Stimulated activated CD4-positive, alpha-beta T cell treated with anti-CD3 and anti-CD28 coated beads, Interleukin-2, amount 100 ng/mL, for 48 hours (primary cell): ENCODE measurements at places on chromosomes 16 and 17.

DNA sequence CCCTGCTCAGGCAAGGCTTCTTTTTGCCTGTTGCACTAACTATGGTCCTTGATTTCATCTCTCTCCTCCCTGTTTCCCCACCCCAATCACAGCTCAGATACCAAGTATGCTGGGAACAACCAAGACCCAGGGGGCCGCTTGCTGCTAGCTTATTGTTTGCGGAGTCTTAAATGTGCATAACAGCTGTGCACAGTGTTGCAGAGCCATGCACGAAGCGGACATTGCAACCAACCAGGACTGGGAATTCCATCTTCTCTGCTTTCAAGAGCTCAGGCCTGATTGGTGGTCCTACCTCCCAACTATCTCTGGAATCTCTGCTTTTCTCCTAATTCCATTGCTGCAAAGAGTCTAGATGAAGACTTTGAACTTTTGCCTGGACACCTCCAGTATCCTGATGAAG, 281.3 kb upstream of the TNRC6C start:
- no peak for DNase-seq

DNA sequence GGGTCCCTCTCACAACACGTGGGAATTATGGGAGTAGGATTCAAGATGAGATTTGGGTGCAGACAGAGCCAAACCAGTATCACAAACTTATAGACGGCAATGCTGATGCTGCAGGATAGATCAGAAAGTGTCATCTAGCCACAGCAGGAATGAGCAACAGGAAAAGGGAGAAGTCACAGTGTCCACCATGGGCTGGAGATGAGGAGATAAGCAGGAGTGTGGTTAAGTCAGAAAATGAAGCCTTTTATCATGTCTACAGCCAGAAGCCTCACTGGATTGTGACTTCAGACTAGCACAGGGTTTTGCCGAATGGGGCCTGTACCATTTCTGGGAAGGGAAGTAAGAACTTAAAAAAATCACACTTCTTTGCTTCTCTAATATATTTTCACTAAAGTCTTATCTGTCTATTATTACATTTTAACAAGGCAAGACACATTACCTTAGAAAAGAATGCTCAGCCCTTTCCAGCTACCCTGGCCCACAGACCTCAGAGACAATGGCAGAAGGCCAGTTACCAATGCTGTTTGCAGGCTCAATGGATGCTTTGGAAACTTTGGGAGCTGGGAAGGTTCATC, 490.2 kb upstream of the SALL1 start:
- no peak for DNase-seq

DNA sequence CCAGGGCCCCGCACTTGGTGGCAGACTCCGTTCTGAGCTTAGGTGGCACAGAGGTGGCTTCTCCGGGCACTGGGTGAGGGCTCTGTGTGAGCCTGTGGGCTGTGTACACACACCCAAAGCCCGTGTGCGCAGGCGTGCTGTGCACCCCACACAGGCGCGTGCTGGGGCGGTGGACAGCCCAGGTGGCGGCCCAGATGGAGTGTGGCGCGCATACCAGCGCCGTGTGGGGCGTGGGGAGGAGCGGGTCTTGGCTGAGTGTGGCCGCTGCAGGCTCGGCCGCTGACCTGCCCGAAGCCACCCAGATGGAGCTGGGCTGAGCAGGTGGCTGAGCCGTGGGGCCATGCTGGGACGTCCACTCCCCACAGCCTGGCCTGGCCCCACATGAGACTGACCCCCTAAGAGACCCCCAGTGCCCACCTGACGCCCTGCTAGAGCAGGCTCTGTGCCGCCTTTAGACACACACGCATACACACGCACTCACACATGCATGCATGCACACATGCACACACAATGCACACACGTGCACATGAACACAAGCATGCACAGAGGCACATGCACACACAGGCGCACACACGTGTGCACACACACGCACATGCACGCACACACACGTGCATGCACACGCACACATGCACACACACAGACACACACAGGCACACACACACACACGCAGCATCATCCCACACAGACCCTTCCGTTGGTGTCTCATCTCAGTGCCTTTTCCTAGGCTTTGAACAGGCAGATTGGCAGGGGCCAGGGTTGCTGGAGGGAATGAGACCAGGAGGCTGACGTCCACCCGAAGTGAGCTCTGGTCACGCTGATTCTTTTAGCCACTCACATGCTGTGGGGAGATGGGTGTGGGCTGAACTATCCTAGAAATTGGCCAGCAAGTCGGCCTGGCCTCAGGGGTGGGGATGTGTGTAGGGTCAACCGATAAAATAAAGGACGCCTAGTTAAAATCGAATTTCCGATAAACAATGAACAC, 2.1 kb downstream of the PRR35 start:
- no peak for DNase-seq

DNA sequence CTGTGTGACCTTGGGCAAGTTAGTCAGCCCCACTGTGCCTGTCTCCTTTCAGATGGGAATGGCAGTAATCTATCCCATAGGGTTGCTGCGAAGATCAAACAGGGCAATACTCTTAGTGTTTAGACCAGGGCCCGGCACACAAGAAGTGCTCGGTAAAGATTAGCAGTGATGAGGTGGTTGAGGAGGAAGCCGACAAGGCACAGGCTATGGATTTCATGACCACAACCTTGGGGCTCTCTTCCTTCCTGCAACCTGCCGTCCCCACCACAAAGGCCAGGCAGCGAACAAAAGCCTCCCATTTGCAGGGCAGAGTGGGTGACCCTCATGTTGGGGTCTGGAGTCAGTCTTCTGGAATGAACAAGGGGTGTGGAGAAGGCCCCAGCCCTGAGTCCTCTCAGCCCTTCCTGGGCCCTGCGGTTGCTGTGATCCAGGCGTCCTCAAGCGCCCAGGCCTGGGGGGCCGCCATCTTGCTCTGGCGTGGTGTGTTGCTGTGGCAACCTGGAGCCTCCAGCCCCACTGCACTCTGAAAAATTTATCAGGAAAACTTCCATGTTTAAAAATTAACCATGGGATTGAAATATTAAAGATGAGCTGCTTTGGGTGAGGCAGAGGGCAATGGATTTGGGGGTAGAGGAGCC, 9.8 kb downstream of the ADAM11 start:
- no peak for DNase-seq

DNA sequence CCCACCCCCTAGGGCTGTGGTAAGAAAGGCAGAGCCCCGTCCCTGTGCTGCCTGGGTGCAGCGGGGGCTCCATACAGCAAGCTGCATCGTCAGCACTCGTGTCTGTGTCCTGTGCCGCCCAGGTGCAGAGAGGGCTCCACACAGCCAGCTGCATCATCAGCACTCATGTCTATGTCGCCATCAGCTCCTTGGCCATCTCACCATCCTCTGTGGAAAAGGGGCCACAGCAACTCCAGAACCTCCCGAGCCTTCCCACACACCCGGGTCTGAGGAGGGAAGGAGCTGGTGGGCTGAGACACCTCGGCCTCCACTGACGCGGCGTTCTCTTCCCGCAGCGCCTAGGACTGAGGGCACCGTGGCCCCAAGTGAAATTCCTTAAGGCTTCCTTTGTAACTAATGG, 72.9 kb upstream of the CHMP6 start:
- no peak for DNase-seq

DNA sequence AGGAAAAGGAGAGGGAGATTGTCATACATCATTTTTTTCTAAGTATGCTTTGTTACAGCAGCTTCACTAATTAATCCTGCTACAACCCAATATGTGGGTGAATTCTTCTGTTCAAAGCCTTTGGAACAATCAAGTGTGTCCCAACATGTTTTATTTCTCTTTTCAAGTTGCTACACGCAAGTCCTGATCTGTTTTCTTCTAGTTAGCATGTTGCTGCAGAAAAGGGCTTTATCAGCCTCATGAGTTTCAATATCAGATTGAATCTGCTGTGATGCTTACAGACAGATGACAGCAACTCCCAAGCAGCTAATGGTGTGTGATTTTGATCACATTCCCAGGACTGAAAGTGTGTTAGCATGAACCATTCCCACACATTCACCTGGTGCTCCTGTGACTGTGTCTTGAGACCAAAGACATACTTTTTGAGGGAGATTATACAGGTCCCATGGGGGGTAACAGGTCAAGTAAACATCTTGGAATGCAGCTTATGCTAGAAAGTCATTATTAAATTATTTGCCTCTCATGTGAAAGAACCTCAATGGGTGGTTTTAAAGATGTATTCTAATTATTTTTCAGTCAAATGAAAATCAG, 96.9 kb upstream of the KCNJ16 start:
- no peak for DNase-seq

DNA sequence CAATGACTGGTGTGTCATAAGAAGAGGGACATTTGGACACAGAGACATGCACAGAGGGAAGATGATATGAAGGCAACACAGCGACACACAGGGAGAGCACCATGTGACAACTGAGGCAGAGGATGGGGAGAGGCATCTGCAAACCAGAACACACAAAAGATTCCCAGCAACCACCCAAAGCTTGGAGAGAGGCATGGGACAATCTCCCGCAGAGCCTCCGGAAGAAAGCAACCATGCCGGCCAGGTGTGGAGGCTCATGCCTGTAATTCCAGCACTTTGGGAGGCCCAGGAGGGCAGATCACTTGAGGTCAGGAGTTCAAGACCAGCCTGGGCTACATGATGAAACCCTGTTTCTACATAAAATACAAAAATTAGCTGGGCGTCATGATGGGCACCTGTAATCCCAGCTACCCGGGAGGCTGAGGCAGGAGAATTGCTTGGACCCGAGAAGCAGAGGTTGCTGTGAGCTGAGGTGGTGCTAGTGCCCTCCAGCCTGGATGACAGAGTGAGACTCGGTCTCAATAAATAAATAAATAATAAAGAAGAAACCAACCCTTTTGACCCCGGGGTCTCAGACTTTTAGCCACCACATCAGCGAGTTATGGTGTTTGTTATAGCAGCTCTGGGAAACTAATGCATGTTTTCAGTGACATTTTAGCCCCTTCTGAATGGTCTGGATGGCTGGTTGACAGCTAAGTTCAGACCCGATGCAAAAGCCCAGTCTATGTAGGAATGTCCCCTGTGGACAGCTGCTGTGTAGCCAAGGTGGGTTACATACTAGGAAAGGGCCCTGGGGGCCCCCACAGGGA, 13.8 kb upstream of the PLCG2 start:
- no peak for DNase-seq

DNA sequence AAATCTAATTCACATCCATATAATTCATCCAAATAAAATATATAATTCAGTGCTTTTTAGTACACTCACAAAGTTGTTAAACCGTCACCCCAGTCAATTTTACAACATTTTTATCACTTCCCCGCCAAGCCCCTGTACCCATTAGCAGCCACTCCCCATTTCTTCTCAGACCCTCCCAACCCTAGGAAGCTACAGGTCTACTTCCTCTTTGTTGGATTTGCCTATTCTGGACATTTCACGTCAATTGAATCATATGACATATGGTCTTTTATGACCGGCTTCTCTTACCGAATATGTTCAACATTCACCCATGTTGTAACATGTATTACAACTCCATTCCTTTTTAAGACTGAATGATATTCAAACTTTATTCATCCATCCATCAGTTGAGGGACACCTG, 19.9 kb upstream of the MLKL start:
- DNase-seq, result no peak

- no peak for DNase-seq
These were observed 13.8 kb upstream of the SLC5A10 start for GRCh38 chr17:18937981-18938691.

GRCh38 chr16:54430491-54431030, 144.0 kb upstream of the IRX3 start:
- no peak for DNase-seq

DNA sequence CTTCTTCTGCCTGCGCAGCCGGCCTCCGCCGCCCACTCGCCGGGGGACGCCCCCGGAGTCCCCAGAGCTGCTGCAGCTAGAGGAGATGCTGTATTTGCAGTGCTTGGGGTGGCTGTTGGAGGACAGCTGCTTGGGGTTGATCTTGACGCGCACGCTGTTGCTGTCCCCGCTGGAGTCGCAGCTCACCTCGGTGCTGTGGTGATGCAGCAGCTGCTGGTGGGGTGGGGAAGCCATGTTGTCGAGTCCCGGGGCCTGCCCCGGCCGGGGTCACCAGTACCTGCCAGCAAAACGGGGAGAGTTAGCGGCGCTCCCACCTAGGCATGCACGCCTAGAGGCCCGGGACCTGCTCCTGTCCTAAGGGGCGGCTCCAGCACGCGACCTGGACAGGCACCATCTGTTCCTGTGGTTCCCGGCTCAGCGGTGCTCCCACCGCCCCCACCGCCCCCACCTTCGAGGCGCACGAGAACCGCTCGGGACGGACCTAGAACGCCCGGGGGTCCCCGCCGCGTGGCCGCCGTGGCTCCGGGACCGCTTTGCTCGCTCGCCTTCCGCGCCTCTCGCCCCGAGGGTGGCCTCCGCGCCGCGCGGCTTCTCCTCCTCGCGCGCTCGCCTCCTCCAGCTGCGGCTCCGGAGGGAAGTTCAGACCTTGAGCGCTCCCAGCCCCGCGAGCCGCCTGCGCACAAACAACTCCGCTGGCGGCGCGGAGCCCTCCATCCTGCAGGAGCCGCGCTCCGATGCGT, 863 bp downstream of the ADCY9 start:
- peak; percentile 36 for DNase-seq

DNA sequence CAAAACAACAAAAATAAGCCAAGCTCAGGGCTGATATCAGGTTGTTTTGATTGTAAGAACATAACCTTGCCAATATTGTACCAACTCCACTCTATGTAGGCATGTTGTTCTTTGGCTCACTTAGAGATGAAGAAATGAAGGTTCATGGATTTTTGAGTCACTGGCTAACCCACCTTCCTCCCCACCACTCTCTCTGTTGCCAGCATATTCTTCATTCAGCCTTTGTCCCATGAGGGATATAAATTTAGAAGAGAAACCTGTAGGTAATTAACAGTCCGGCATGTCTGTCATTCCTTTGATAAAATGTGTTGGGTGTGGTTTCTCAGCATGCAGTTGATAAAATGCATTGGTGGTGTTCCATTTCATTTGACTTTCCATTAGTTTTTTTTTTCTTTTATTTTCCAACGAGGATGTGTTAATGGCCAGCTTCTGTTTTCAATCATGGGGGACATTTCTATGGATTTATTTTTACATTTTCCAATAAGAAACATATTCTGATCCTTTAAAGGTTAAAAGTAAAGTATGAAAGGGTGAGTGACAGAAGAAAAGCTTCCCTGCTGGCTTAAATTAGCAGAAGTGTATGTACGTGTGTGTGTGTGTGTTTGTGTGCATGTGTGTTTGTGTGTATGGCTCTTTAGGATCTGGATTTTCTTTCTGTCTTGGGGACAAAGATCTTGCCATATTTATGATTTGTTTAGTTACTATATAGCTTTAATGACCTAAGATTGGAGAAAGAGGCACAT, 166.2 kb upstream of the KCNJ16 start:
- DNase-seq, result no peak

DNA sequence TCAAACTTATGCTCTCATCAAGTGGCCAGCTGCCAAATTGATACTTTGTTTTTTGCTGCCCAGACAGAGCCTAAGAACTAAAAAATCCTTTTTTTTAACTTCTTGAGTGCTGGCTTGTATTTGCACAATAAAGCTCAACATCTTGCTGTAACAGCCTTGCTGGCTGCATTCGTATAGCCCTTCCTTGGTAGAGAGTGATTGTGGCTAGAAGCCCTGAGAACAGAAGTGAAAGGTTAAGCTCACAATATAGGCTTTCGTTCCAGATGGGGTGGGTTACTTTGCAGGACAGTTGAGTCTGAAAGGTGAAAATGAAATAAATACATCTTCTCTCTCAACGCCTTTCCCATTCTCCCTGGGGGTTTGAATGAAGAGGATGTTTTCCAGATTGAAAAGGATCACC, 278.8 kb downstream of the HS3ST3B1 start:
- no peak for DNase-seq
